Chondrocyte (in vitro differentiated cells): ENCODE measurements at places on chromosomes 16 and 17. TPM values are rescaled to one million over a fixed set of nuclear protein-coding genes. Genes with fewer than 3 reads are reported as not detected.

DNA sequence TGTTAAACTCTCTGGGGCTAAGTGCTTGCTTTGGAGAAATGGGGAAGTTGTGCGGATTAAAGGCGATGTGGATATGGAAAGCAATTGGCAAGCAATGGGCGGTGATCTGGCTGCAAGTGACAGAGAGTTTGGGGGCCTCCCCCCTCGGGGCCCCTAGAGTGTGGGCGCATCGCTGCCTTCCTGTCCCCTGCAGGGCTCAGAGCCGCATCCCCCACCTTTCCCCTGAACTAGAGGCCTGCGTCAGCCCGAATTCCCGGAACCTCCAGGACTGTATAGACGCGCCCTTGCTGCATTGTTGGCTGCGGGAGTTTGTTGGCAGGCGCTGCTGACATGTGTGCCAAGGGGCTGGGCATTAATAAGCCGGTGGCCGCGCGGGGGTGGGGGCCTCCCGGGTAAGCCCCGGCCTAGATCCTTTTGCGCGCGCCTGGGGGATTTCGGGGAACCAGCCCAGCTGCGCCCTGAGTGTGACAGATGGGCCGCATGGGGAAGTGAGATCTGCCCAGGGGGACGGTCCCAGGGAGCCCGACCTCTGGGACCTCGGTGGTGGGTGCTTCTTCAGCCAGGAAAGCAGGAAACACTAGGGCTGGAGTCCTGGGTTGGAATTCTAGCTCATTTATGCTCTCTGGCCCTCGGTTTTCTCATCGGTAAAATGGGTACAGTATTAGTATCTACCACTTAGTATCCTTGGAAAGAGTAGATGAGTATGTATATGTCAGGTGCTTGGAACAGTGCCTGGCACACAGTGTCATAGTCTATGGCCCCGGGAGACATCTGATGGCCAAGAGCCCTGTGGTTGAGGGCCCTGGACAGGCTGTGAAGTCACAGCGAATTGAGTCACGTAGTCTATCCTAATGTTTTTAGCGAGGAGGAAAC is 1.0 kb downstream of the EEF2K start:
- DNase-seq: no peak

- no peak for DNase-seq
Measured at GRCh38 chr16:73427164-73427563, 379.2 kb upstream of the ZFHX3 start.

GRCh38 chr17:2710071-2710802 is 1.3 kb downstream of the CLUH start:
- no peak for DNase-seq

The KATNB1 gene
- 14.0 to 20.6 TPM (median 14.7 TPM) in 3 replicates for total RNA-seq

The SAMD14 gene
- 26.0 to 29.4 TPM (median 27.6 TPM) in 3 replicates for total RNA-seq

DNA sequence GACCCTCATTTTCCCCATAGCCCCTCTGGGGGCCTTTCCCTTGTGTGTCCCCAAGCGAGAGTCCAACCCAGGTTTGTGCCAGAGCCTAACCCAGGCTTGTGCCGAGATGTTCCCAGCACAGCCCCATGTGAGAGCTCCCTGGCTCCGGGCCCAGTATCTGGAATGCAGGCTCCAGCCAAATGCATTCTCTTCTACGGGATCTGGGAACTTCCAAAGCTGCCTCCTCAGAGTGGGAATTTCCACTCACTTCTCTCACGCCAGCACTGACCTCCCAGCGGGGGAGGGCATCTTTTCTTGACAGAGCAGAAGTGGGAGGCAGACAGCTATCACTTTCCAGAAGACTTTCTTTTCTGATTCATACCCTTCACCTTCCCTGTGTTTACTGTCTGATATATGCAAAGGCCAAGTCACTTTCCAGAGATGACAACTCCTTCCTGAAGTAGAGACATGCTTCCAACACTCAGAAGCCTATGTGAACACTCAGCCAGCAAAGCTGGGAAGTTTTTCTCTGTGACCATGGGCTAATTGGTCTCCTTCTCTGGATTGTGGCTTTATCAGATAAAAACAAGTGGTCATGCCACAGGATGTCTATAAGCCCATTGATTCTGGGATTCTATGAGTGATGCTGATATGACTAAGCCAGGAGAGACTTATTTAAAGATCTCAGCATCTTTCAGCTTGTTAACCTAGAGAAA is 2.5 kb upstream of the CCL2 start:
- DNase-seq: peak; percentile 94

- DNase-seq: no peak
Measured at GRCh38 chr17:55895112-55895759, 144.4 kb downstream of the PCTP start.

- DNase-seq: no peak
Measured at GRCh38 chr16:81786868-81787267, 7.8 kb downstream of the PLCG2 start.

- DNase-seq: no peak
Measured at GRCh38 chr16:55372792-55373488, 48.9 kb downstream of the IRX6 start.

- no peak for DNase-seq
Measured at GRCh38 chr17:2837147-2837561, 40.9 kb downstream of the RAP1GAP2 start.

GRCh38 chr17:40538019-40538935 is 27.0 kb downstream of the CCR7 start:
- DNase-seq: peak; percentile 72

DNA sequence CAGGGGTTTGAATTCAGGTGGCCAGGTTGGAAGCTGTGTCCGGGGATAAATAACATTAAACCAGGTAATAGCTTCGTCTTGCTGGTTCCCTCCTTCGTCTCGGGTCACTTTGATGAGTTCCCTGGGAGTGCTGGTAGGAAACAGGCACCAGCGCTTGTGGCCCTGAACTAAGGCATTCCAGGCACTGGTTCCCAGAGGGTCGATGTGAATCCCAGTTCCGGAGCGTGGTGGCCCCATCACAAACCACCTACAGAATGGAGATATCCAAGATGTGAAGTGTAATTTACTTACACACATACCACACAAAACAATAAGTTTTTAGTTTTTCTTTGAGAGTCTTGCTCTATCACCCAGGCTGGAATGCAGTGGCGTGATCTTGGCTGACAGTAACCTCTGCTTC is 2.6 kb downstream of the JMJD6 start:
- DNase-seq: no peak
